Activated naive CD4-positive, alpha-beta T cell treated with Interleukin-2 at 50 U/mL for 16 hours (primary cell): ENCODE measurements at places on chromosomes 4 and X.

DNA sequence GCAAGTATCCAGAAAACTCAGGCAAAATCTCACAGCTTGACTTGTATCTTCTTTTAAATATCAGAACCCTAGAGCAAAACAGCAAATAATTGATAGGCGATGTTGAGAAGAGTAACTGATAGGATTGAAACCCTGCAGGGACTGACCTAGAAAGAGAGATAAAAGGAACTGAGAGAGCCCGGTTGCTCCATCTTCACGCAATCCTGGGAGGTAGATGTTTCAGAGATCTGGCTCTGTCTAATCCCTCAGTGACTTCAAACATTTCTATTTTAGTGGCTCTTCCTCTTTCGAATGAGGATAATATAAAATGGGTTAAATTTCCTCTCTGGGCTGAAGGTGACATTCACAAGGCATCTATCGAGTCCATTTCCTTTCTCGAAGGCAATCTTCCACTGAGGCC is 39.3 kb upstream of the RPL34 start:
- DNase-seq, result no peak

DNA sequence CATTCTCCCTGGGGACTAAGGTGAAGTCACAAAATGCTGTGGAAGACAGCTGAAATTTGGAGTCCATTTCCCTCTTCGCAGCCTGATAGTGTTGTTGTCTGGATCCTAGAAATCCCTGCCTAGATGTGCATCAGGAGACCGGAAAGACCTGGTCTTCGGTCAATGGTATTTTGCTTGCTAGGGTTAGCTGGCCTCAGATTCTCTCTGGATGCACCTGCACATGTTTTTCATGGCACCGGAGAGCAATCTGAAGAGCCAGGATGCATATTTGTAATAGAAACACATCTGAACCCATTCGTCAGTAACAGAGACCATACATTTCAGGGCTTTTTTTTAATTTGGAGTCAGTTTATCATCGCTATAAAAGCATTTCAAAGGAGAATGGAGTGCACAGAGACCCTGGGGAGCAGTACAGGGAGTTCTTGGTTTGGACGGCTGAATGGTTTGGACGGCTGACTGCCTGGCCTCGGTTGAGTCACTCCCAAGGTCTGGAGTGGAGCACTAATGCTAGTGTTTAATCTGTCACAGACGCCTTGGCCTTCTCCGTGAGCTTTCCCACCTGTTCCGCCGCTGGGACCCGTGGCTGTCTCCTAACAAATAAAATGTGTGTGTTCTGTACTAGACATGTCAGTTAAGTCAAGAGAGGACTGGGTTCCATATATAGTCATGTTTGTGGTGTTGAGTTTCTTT is 7.5 kb upstream of the PDLIM3 start:
- DNase-seq, result no peak

GRCh38 chr4:121375262-121375661 is 5.6 kb downstream of the QRFPR start:
- no peak for DNase-seq

- DNase-seq, result no peak
These were observed 185.8 kb downstream of the ANKRD50 start for GRCh38 chr4:124526769-124527168.
